ENCODE measurements at places on chromosomes 16 and 17. TPM values are rescaled to one million over a fixed set of nuclear protein-coding genes. Genes with fewer than 3 reads are reported as not detected.

PDILT gene
- total RNA-seq = not detected

LLGL2 gene
- total RNA-seq = 0.58 TPM

HOXB1 gene
- total RNA-seq = not detected

FGF11 gene
- total RNA-seq = 2.5 TPM

LGALS9 gene
- total RNA-seq = 2.5 TPM
